Stimulated activated CD4-positive, alpha-beta T cell treated with anti-CD3 and anti-CD28 coated beads, Interleukin-4, amount 100 ng/mL, for 4 hours (primary cell): ENCODE measurements at places on chromosomes 2 and 18.

DNA sequence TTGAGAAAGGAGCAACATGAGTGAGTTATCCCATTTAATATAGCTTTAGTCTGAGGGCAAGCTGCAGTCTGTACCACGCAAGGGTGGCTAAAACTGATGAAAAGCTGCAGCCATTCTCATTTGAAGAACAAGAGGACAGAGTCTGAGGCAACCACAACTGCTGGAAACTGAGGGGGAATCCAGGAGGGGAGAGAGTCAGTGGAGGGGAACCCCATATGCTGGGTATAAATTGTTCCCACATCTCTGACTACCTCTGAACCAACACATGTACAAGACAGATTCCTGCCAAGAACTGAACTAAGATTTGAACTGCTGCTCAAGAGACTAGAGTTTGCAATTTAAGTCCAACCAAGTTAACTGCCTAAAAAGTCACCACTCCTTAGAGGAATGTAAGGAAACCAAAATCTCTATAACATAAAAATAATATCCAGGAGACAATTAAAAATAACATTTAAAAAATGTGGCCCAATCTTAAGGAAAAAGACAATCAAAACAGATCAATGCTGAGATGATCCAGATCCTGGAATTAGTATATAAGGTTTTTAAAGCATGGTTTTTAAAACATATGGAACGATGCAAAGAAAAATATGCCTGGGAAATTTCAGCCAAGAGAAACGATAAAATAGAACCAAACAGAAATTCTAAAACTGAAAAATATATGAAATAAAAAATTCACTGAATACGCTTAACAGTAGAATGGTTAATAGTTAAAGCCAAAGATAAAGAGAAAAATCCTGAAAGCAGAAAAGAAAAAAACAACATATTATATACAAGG lies 11.2 kb downstream of the CWC22 start:
- DNase-seq, result no peak

GRCh38 chr2:142112757-142113221 lies 18.0 kb downstream of the LRP1B start:
- DNase-seq, result no peak

GRCh38 chr18:41644466-41644865 lies 310.6 kb upstream of the PIK3C3 start:
- no peak for DNase-seq

GRCh38 chr2:29480426-29480825 lies 365.2 kb downstream of the CLIP4 start:
- DNase-seq, result no peak

DNA sequence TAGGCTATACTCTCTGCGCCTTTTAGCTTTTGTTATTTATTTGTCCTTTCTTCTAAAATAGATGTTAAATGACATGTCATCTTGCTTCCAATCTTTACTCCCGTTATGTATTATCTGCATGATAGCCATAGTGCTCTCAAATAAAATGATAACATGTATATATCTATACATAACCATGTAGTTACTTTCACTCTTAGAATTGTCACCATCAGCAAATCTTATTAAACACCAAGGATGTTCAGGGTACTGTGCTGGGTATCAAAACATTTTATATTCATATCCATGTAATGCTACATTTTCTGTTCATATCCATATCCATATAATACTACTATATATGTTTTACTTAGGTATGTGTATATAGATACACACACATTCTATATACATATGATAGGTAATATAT lies 176.4 kb upstream of the CHST9 start:
- no peak for DNase-seq

GRCh38 chr2:181900007-181900651 lies 8.6 kb downstream of the ITPRID2 start:
- no peak for DNase-seq

DNA sequence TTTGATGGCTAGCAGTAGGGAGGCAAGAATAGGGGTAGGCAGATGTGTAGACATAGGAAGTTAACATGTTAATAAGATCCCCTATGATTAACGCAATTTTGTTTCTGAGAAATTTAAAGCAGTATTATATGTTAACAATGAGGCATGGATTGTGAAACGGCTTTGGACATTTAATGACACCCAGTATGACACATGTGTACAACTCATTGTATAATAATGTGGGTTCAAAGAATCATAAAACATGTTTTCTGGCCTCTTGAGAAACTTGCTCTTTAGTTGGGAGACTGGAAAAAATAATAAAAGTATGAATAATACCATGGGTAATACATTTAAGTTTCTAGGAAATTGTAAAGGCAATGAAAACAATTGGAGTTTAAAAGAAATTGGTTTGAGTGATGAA lies 332.1 kb upstream of the CDH20 start:
- no peak for DNase-seq

GRCh38 chr2:238461916-238462315 lies 35.2 kb downstream of the ASB1 start:
- no peak for DNase-seq

GRCh38 chr2:231900972-231901371 lies 25.2 kb downstream of the NPPC start:
- no peak for DNase-seq

DNA sequence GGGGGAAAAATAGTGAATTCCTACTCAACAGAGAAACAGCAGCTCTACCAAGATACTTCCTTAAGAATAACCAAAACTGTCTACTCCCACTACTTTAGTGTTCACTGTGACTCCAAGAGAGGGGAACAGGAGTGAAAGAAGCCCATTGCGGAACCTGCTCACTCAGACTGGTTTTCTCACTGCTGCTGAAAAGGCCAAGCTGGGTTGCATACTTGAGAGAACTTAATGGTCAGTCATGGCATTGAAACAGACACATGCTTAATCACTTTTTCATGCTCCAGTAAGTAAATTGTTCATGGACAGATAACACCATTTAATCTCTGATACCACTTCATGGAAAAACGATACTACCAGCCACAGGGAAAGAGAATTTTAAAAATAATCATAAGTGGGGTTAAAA lies 35.7 kb upstream of the SLC8A1 start:
- DNase-seq, result no peak

- no peak for DNase-seq
These were observed 21.0 kb downstream of the SLC25A52 start for GRCh38 chr18:31739651-31740050.

DNA sequence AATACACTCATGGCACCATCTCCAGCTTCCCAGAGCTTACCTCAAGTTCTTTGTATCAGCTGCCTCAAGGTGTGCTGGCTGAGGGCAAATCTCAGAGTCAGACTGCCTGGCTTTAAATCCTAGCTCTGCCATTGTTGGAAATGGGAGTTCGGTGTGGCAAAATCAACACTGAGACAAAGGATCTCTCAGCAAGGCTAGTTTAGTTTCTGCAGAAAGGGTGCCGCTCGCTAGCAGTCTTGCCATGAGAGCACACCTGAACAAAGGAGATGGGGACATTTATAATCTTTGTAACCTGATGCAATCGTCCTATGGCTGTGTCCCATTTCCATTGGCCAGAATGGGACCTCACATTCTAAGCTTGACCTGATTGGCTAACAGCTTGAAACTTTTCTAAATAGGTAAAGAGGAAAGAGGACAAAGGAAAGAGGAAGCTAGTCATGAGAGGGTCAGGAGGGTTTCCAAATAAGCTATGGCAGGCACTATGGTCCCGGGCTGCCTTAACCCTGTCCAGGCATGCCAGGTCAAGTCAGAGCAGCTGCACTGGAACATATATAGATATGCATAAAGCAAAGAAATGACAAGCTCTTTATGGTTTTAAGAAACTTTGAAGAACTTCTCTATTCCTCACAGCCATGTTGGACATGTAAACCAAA lies 4.3 kb upstream of the UBE2F start:
- DNase-seq, result no peak

DNA sequence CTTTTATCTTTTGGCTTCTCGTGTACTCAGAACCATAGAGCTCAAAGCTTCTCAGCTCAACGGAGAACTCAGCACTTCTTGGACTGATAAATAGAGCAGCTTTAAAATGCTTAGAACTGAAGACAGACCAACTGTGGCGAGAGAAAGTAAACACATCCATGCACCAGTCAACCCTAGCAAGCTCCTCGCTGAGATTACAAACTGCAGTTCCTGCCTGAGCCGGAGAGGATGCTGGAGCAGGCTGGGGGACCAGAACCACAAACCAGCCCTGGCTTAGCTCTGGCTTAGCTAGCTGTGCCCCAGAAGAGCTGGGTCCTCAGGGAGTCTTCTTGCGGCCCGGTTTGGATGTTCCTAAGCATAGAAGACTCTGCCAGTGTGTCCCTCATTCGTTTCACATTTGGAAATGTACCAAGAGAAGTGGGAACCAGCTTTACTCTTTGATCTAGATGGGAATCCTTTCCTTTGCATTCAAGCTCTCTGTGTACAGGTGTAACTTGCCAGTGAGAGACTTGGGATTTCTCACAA lies 5.6 kb downstream of the PAX8 start:
- no peak for DNase-seq

GRCh38 chr2:201432621-201433393 lies 18.5 kb downstream of the TRAK2 start:
- DNase-seq, result no peak

DNA sequence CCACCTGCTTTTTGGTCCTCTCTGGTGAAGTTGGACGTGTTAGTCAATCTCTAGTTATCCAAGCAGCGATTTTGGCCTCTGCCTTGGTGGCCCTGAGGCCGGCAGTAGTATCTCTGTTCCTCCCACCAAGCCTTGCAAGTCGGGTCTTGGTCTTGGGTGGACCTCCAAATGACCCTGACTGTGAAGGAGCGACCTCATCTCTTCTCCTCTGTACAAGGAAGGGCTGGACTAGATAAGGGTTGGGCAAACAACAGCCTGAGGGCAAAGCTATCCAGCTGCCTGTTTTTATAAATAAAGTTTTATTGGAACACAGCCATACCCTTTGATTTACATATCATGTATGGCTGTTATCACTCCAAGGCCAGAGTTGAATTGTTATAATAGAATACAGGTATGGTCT lies 74.6 kb upstream of the FOSL2 start:
- no peak for DNase-seq
